ENCODE measurements at places on chromosomes 16 and 17.

- DNase-seq = no peak
These were observed 216.4 kb upstream of the DYNLRB2 start for GRCh38 chr16:80324371-80324770.

DNA sequence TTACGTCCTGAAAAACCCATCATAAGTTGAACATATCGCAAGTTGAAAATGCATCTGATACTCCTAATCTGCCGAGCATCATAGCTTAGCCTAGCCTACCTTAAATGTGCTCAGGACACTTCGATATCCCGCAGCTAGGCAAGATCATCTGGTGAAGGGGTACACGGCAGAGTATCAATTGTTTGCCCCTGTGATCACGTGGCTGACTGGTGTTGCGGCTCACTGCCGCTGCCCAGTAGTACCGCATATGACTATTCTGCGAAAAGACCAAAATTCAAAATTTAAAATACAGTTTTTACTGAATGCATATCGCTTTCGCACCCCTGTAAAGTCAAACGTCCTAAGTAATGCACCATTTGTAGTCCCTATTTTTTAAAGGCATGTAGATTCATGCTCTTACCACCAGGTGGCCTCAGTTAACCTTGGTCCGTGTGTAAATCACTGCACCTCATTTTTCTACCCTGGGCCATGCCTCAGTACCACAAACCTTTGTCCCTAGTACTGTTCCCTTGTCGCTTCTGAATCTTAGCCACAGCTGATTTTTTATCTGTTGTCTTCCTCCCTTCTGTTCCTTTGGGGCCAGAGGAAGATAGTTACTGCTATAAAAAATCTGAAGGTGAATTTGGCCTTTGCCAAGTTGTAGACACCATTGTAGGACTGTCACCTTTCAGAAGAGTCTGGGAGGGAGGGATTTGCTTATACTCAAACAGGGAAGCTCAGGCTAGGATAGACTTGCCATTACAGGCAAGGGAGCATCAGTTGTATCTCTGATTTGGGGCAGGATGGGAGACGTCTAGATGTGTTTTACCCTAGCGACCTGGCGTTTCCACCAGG is 34.4 kb downstream of the WWP2 start:
- DNase-seq = peak; percentile 34

GRCh38 chr16:3755249-3755648 is 37.9 kb upstream of the TRAP1 start:
- DNase-seq = no peak

GRCh38 chr17:82743344-82744219 is 8.2 kb downstream of the FN3K start:
- DNase-seq = no peak

DNA sequence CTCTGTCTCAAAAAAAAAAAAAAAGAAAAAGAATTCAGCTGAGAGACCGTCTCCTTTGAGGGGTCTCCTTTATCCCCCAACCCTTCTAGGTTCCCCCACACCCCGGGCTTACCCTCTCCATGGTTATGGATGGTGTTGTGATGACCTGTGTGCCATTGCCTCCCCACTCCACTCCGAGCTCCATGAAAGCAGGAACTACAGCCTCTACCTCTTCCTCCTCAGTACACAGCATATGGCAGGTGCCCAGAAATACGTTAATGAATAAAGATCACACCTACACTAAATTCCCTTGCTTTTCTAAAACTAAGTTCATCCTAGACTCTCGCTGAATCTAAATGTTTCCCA is 17.2 kb downstream of the COPRS start:
- no peak for DNase-seq

- no peak for DNase-seq
These were observed 247.1 kb upstream of the MON1B start for GRCh38 chr16:76943921-76944320.

DNA sequence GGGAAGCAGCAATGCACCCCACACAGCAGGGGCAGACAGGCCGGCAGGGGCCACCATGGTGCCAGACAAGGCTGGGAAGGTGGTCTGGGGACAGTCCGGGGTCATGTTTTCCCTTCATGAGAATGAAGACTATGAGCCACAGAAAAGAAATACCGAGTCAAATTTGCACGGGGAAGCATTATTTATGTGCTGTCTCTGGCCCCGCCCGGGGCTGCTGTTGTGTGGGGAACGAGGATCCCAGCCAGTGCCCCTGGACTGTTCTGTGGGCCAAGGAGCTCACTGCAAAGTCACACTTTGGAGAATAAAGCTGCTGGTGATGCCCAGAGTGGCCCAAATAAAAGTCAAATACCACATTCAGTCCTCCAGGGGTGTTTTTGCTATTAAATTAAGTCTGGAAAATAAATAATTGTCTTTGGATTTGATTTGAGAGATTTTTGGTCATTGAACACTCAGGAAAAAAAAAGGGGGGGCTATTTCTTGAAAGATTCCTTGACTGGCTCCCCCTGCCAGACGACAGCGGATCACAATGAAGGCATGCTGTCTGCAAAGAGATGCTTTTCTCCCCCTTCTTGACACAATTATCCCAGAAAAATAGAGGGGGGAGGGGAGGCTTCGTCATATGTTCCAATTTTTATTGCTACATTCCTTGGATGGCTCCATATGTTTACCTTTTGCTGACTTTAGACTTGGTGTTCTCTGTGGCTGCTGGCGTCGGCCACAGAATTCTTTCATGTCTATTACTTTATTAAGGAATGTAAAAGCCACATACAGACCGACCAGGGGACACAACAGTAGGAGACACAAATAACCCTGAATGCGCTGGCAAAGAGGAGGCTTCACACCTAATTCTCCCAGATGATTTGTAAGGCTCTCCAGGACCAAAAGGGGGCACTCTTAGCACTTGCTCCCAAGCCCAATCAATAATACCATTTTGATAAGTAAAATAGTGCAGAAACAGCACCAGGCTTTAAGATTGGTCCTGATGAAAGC is 27.1 kb upstream of the ANKFN1 start:
- DNase-seq = no peak

GRCh38 chr17:7889166-7889955 is 772 bp downstream of the CHD3 start:
- peak; percentile 80 for DNase-seq

DNA sequence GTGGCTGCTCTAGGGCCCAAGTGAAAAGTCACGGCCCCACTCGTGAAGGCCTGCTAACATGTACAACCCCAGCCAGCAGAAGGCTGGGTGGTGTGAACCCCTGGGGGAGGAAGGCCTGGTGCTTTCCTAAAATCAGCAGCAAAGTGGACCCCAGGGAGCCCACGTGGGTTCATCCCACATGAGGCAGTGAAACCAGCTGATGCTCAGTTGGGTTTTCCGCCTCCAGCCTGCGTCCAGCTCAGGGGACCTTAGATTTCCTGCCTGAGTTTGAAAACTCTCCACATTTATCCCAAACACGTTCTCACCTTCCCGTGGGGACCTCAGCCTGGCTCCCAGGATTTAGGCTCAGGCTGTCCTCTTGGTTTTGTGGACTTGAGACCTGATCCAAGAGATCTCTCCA is 85.8 kb downstream of the SOCS1 start:
- no peak for DNase-seq

- no peak for DNase-seq
These were observed 10.9 kb downstream of the SLC35G3 start for GRCh38 chr17:35183332-35183731.

DNA sequence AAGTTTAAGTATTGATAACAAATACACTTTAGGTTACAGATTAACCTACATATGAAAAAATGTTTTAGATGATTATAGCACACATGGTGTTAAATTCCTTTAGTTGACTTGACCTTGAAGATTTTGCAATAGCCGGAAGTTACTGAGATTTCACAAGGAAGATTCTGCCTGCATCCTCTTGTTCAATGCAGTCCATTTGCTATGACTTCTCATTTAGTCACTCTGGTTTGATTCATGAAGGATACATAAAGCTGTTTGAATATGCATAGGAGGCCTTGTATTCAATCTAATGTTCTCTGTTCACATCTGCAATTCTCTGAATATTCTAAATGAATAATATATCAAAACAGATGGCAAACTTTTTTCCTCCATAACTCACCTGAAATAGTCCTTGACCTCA is 870.2 kb upstream of the GOT2 start:
- no peak for DNase-seq

- DNase-seq = no peak
These were observed 183.5 kb downstream of the KCNJ2 start for GRCh38 chr17:70352834-70353233.

- DNase-seq = no peak
These were observed 17.7 kb downstream of the KSR1 start for GRCh38 chr17:27473748-27474609.

- DNase-seq = no peak
These were observed 2.8 kb upstream of the SLFN11 start for GRCh38 chr17:35376245-35376644.

GRCh38 chr16:71658771-71659170 is 32.8 kb downstream of the MARVELD3 start:
- DNase-seq = peak; percentile 51

- peak; percentile 68 for DNase-seq
These were observed 73.6 kb downstream of the IL21R start for GRCh38 chr16:27475561-27475960.

GRCh38 chr17:50310455-50311111 is 35.3 kb upstream of the XYLT2 start:
- no peak for DNase-seq

- no peak for DNase-seq
These were observed 329 bp downstream of the NLK start for GRCh38 chr17:28042721-28043291.

- no peak for DNase-seq
These were observed 176.1 kb upstream of the CDH5 start for GRCh38 chr16:66190411-66190810.

- peak; percentile 22 for DNase-seq
These were observed 690 bp downstream of the NDE1 start for GRCh38 chr16:15650698-15651171.

GRCh38 chr16:88677721-88678120 is 8.6 kb downstream of the SNAI3 start:
- DNase-seq = no peak

- DNase-seq = no peak
These were observed 207.3 kb downstream of the NTN1 start for GRCh38 chr17:9228408-9229159.

- DNase-seq = no peak
These were observed 547 bp downstream of the VMP1 start for GRCh38 chr17:59707971-59708430.

DNA sequence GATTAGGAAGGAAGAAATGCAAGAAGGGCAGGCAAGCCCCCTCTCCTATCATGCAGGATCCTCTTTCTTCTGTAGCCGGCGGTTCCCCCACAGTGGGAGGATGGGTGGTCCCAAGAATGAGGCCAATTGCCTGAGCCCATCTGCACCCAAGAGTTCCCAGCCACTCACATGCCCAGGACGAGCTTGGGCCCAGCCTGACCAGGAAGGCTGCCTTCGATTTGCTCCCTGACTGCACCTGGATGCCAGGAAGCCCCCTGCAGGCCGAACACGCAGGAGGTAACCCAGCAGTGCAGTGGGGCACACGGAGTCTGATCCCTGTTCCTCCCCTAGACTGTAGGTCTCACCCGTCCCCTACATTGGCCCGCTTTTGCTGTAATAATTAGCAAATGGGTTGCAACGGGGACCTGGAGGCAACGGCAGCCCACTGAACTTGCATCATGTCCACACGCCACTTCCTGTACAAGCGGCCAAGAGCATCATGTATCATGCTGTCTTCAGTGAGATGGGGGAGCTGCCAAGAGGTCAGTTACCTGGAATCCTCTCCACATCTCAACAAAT is 67.5 kb downstream of the AMFR start:
- no peak for DNase-seq

DNA sequence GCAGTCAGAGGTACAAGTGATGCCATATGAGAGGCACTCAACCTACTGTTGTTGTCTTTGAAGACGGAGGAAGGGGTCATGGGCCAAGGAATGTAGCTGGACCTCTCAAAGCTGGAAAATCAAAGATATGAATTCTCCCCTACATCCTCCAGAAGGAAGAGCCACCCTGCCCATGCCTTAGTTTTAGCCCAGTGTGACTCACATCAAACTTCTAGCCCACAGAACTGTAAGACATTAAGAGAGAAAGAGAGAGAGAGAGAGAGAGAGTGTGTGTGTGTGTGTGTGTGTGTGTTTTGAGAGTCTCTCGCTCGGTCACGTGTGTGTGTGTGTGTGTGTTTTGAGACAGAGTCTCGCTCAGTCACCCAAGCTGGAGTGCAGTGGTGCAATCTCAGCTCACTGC is 87.1 kb downstream of the STX8 start:
- DNase-seq = no peak

- DNase-seq = peak; percentile 24
These were observed 16.9 kb upstream of the CYTH1 start for GRCh38 chr17:78798695-78799559.

DNA sequence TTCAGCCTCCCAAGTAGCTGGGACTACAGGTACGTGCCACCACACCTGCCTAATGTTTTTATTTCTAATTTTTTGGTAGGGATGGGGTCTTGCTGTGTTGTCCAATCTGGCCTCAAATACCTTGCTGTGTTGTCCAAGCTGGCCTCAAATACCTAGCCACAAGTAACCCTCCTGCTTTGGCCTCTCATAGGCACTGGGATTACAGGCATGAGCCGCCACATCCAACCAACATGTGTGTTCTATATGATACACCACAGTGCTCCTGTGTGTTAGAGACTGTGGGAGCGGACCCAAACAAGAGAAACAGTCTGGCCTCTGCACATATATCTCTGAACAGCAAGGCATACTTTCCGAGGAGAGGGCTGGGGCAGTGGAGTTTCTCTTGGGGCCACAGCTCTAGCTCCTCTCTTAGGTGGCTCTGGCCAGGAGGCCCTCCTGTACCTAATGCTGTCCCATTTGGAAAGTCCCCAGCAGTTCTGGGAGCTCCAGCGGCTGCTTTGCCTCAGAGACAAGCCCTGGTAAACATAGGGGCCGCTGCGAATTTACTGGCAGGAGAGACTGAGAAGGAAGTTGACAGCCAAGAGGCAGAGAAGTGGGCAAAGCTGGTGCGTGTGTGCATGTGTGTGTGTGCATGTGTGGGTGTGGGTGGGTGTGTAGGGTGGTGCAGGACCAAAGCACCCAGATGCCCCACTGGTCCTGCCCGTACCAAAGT is 95.0 kb downstream of the RAB11FIP4 start:
- DNase-seq = no peak

DNA sequence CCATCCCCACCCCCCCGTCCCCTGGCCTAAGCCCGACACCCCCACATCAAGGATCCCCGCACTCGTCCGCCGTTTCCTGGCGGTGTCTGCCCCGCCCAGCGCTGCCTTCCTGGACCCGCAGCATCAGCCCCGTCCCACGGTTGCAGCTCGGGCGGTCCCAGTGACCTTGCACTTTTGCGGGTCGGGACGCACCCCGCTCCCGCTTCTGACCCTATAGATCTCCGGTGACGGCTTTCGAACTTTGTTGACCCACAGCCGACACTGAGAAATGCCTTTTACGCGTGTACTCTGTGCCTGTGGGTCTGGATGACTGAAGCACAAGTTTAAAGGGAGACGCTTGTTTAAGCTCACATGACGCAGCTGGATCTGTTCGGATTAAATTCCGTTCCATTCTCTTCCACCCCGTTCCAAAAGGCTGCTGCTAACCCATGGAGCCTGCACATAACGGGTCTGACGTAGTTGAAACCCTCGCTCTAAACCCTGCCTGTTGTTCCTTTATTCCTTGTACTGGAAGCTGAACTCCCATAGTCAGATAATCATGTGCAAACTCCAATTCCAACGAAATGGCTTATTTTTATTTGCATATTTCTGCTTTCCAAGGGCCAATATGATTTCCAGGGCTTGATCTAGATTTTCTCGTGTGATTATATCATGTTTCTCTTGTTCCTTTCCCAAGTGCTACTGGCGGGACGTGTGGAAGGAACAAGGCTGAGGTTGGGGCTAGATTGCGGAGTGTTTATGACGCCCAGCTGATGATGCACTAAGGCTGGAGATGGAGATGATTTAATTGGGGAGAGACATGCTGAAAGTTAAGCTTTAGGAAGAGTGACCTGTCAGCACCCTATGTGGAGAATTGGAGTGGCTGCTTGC is 834 bp downstream of the FLYWCH1 start:
- peak; percentile 44 for DNase-seq

- DNase-seq = no peak
These were observed 1.1 kb downstream of the PLLP start for GRCh38 chr16:57283214-57283958.

Measured in Caki2 (cell line).